ENCODE measurements at places on chromosomes 6 and 20.

- no peak for DNase-seq
Observed at GRCh38 chr20:16970776-16971175, 222.6 kb downstream of the OTOR start.

- no peak for DNase-seq
Observed at GRCh38 chr6:22248513-22249308, 48.1 kb downstream of the PRL start.

- DNase-seq: no peak
Observed at GRCh38 chr6:96301781-96302180, 219.8 kb upstream of the UFL1 start.

DNA sequence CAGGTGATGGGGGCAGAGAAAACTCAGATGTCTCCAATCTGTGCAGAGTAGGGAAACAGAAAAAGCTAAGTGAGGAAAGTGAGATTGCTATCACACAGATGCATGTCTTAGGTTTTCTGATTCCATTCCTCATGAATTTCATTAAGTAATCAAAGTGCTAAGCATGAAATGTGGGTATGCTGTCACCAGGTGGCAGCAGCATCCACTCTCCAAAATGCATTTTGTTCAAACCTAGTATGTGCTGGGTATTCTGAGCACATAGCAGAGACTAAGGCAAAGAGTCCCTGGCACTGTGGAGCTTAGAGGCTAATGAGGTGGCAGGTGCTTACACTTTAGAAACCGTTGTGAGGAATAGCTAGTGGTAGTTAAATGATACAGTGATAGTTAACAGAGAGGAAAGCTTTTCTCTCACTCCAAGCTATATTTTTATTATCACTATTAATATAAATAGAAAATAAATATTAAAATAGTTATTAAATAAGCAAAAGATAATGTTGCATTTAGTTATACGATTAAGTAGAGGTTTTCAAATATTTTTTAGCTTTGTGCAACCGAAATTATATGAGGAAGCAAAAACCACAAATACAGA, 179.5 kb downstream of the CDH26 start:
- no peak for DNase-seq

- no peak for DNase-seq
Observed at GRCh38 chr6:22413681-22414311, 117.0 kb upstream of the PRL start.

DNA sequence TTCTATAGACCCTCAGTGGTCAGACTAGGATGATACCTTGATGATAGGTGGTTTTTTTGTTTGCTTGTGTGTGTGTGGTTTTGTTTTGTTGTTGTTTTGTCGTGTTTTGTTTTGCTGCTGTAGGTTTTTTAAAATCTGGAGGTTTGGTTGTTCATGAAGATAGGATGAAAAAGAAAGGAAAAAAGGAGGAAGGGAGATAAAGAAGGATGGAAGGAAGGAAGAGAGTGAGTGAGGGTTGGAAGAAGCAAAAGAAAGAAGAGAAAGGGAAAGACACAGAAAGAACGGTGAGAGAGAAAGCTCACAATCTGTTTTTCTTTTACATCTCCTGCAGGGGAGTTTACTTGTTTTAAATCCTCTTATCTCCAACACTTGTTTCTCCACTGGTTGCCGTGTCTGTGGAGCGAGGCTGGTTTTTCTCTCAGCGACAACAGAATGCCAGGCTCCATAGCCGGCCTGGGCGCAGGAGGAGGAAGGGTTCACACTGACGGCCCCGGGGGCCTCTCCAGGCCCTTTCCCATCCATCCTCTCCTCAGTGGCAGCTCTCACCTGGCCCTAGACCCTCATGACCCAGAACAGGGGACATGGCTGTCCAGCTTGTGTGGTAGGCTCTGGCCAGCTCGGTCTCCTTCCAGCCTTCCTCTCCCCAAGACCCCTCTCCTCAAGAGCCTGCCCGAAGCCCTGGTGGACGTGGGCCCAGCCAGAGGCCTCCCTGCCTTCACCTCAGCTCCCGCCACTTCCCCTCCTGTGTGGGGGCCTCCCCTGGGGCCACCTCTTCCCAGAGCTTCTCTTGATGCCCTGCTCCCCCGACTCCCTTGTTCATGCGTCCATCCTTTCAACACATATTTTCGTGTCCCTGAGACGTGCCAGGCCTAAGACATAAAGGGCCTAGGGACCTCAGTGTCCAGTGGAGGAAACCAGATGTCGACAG, 168.4 kb downstream of the VEGFA start:
- no peak for DNase-seq

- no peak for DNase-seq
Observed at GRCh38 chr6:133551436-133551835, 310.3 kb downstream of the EYA4 start.

- no peak for DNase-seq
Observed at GRCh38 chr6:151137542-151137941, 102.2 kb upstream of the AKAP12 start.

DNA sequence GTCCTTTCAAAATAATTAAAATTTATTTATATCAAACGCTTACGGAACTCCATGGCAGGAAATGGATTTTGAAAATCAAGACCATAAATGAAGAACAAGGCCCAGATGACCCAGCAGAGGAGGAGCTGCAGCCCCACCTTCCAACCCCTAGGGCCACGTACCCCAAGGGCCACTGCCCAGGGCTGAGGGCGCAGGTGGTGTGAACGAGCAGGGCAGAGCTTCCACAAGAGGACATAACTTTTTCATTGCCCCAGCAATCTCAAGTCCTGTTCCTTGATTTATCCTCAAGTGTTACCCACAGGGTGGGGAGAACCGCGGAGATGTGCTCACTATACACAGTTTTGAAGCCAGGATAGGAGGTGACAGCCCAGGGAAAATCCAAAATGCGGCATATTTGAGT, 42.8 kb downstream of the PSMG4 start:
- DNase-seq: no peak
